ENCODE measurements at places on chromosomes 2 and 18. TPM values are rescaled to one million over a fixed set of nuclear protein-coding genes. Genes with fewer than 3 reads are reported as not detected.

- no peaks in the 10 kb centered on the region for H3K36me3 ChIP-seq
- H3K4me3 ChIP-seq, result no peak overlapping the region
- DNase-seq, result no peak
- H3K4me1 ChIP-seq, result peaks cover 29% of the 10 kb centered on the region
- no peak overlapping the region for H3K27ac ChIP-seq
- H3K27me3 ChIP-seq, result no peaks in the 10 kb centered on the region
Observed at GRCh38 chr2:223954401-223954800, 2.9 kb upstream of the MRPL44 start.

GRCh38 chr2:226903179-226903578 is 67.3 kb downstream of the RHBDD1 start:
- H3K36me3 ChIP-seq, result no peaks in the 10 kb centered on the region
- H3K4me3 ChIP-seq, result no peak overlapping the region
- no peaks in the 10 kb centered on the region for H3K27me3 ChIP-seq
- H3K4me1 ChIP-seq, result no peaks in the 10 kb centered on the region
- no peak for DNase-seq

DNA sequence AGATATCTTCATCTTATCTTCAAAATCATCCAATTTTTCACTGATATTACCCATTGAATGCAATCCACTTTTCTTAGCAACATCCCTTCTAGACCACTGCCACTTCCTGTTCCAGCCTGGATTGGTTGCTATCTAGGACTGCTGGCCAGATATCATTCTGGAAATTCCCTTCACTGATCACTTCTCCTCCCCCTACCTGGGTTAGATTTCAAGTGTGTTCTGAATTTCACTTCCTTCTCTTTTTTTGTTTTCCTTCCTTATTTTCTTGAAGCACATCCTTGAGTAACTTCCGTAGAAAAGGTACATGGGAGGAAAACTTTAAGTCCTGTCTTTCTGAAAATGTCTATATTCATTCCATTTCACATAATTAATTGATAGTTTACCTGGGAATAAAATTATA is 82.0 kb upstream of the IL1R2 start:
- H3K4me1 ChIP-seq, result no peaks in the 10 kb centered on the region
- DNase-seq, result no peak
- H3K27me3 ChIP-seq, result no peaks in the 10 kb centered on the region
- no peak overlapping the region for H3K27ac ChIP-seq
- no peak overlapping the region for H3K4me3 ChIP-seq

DNA sequence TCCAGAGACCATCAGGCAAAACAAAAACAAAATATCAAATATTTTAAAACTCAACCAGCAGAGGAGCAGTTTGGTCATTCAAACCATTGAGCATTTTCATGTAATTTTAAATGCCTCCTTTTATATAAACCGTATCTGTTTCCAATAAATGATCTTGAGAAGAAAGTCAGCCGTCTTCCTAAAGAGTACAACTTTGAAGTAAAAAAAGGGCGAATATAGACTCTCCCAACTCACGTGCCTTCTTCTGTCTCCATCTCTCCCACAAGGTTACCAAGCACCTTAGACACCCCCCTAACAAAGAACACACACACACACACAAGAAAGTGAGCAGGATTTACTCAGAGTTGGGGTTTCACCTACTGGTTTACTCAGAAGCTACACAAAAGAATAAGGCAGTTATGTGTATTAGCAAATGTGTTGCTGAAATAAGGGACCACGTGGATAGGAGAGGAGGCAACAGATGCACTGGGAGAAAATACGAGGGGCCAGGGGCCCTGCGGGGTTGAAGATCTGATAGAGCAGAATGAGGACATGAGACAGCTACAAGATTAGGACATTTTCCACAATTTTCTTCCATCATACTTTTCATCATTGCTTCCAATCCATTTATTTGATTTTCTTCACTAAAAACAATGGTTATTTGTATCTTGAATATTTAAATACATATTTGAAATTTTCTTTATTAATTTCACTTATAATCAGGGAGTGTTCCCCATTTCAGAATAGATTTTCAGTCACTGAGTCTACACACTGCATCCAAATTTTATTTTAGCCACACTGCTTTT is 45.0 kb downstream of the EVA1A start:
- no peaks in the 10 kb centered on the region for H3K4me1 ChIP-seq
- no peaks in the 10 kb centered on the region for H3K36me3 ChIP-seq
- DNase-seq, result no peak
- H3K27ac ChIP-seq, result no peak overlapping the region
- H3K27me3 ChIP-seq, result no peaks in the 10 kb centered on the region

Gene CD8B2
- total RNA-seq, result 4.5 TPM

- H3K4me3 ChIP-seq, result no peak overlapping the region
- no peaks in the 10 kb centered on the region for H3K36me3 ChIP-seq
- peaks cover 10% of the 10 kb centered on the region for H3K4me1 ChIP-seq
- no peaks in the 10 kb centered on the region for H3K27me3 ChIP-seq
- H3K27ac ChIP-seq, result no peak overlapping the region
Observed at GRCh38 chr18:13604786-13605185, 121.6 kb downstream of the FAM210A start.

GRCh38 chr2:224111576-224111975 is 72.5 kb upstream of the SERPINE2 start:
- DNase-seq, result no peak
- no peaks in the 10 kb centered on the region for H3K4me1 ChIP-seq
- no peak overlapping the region for H3K27ac ChIP-seq
- H3K36me3 ChIP-seq, result no peaks in the 10 kb centered on the region
- H3K27me3 ChIP-seq, result no peaks in the 10 kb centered on the region

- no peak overlapping the region for H3K4me3 ChIP-seq
- no peaks in the 10 kb centered on the region for H3K4me1 ChIP-seq
- DNase-seq, result no peak
- no peak overlapping the region for H3K27ac ChIP-seq
- H3K36me3 ChIP-seq, result no peaks in the 10 kb centered on the region
- no peaks in the 10 kb centered on the region for H3K27me3 ChIP-seq
Observed at GRCh38 chr18:59429608-59430007, 70.5 kb upstream of the LMAN1 start.

- no peak overlapping the region for H3K4me3 ChIP-seq
- H3K27me3 ChIP-seq, result no peaks in the 10 kb centered on the region
- no peak overlapping the region for H3K27ac ChIP-seq
- H3K36me3 ChIP-seq, result no peaks in the 10 kb centered on the region
- DNase-seq, result no peak
- no peaks in the 10 kb centered on the region for H3K4me1 ChIP-seq
Observed at GRCh38 chr2:240247868-240248720, 107.6 kb upstream of the OTOS start.

DNA sequence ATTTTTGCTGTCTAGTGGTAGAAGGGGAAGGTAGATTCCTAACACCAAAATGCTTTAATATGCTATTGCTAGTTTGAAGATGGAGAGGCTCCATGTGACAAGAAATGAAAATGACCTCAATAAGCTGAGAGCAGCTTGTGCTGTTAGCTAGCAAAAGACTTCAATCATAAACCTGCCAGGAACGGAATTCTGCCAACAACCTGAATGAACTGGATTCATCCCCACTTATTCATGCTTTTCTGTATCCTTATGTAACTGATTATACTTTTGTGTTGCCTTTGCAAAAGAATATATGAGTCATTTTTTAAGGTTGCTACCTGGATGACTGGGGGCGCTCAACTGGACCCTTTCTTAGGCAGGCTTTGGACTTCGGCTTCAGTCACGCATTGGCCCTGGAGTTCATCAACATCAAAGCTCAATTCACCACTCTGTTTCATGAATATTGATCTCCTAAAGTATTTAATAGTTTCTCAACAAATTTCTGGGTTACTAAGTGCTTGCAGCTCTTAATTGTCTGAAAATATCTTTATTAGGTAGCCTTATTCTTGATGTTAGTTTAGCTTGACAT is 97.5 kb upstream of the KCNJ3 start:
- no peak for DNase-seq
- H3K27ac ChIP-seq, result no peak overlapping the region
- H3K27me3 ChIP-seq, result no peaks in the 10 kb centered on the region
- no peaks in the 10 kb centered on the region for H3K4me1 ChIP-seq
